Right ventricle myocardium inferior (tissue), 1 donor: ENCODE measurements at places on chromosomes 12 and 14. TPM values are rescaled to one million over a fixed set of nuclear protein-coding genes. Genes with fewer than 3 reads are reported as not detected.
A peak's percentile ranks its signal among the peaks of the same experiment; 100 is the strongest.

TWF1 gene
- total RNA-seq: 14.0 TPM

EMC9 gene
- 14.6 TPM for total RNA-seq

LTB4R2 gene
- 0.57 TPM for total RNA-seq

DPPA3 gene
- total RNA-seq: not detected

GRCh38 chr12:18054925-18055619 is 34.9 kb downstream of the RERGL start:
- no peak for DNase-seq

- no peak for DNase-seq
These were observed 58.5 kb downstream of the TMTC2 start for GRCh38 chr12:82745063-82745674.

RERG gene
- 4.0 TPM for total RNA-seq

- DNase-seq: peak; percentile 86
These were observed 176.4 kb downstream of the ANO2 start for GRCh38 chr12:5768581-5769196.

DNA sequence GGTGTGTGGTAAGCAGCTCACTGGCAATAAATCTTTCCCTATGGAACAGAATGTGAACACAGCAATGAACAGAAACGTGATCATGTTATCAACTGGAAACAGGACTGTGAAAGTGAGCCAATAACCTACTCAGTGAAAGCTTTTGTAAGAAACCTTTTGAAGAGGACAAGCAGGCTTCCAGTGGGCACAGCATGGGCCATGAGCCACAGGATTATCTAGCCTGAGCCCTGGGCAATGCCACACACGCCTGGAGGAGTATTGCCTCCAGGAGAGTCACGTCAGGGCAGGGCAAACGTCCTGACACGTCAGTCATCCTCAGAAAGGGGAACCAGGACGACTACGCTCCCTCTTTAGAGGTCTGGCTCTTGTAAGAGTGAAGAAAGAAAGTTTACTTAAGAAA is 32.3 kb downstream of the NRDE2 start:
- peak; percentile 76 for DNase-seq

GRCh38 chr12:125129591-125130255 is 64.5 kb downstream of the AACS start:
- DNase-seq: no peak

GRCh38 chr12:130177635-130178242 is 15.5 kb downstream of the FZD10 start:
- DNase-seq: no peak

PSMA3 gene
- 149 TPM for total RNA-seq

MGP gene
- 369 TPM for total RNA-seq

DNA sequence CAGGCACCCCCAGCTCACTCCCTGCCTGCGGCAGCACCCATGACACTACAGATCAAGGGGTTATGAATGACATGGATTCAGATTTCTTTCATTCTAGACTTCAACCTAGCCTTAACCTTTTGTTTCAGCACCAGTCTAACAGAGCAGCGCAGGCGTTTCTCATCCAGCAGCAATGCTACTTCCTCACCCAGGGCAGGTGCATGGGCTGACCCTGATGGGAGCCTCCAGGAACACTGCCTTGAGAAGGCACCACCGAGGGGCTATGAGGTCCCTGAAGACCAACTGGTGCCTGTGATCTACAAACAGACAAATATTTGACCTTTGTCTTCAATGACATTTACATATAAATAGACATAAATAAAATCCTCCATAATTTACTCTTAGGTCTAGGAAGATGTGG is 10.8 kb downstream of the CDCA4 start:
- DNase-seq: no peak

- peak; percentile 64 for DNase-seq
These were observed 29.8 kb downstream of the ADGRD1 start for GRCh38 chr12:130983328-130984017.

DNA sequence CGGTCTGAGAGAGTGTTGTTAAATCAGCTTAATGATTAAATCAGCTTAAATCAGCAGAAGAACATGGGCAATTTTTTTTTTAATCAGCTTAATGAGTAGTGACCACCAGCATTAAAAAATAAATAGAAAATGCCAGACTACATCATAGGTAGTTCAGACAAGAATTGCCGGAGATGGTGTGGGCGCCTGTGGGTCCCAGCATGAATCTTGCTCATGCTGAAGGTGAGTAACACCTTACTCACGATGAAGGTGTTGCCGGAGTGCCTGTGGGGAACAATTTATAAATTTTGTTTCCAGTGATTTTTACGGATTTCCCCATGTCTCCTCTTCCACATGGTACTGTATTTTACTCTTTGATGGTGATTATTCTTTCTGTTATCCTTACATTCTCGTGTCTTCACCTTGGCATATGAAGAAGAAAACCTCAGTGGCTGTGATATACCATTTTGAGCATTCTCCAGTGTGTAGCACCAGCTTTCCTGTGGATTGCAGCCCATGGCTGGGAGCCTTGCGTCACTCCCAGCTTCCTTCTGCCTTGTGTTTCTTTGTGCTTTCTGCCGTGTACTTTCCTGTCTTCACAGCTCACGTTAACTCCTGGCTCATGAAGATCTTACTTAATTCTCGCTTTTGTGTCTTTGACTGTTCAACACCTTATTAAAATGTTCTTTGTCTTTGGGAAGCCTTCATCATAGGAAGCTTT is 4.7 kb downstream of the TDRD9 start:
- no peak for DNase-seq

KIF26A gene
- total RNA-seq: 6.4 TPM

DNA sequence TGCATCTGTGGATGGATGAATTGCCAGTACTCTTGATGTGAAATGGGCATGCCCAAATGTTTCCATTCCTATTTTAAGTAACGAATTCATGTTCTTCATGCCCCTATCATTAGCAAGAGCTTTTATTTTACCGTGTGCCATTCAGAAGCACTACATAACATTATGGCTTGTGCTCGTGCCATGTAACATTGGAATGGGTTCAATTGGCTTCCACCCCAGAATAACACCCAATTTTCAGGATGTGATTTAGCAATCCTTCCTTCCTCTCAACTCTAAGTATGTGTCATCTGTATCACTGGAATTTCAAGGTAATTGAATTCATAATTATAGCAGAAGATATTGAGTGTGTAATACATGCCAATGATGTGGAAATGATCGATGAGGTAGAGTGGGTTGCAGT is 145.8 kb upstream of the TMPO start:
- DNase-seq: no peak
